Non-pigmented ciliary epithelial cell (primary cell): ENCODE measurements at places on chromosomes 5 and 9.
A peak's percentile ranks its signal among the peaks of the same experiment; 100 is the strongest.

- no peak for DNase-seq
Observed at GRCh38 chr9:109517901-109518377, 19.8 kb upstream of the PTPN3 start.

DNA sequence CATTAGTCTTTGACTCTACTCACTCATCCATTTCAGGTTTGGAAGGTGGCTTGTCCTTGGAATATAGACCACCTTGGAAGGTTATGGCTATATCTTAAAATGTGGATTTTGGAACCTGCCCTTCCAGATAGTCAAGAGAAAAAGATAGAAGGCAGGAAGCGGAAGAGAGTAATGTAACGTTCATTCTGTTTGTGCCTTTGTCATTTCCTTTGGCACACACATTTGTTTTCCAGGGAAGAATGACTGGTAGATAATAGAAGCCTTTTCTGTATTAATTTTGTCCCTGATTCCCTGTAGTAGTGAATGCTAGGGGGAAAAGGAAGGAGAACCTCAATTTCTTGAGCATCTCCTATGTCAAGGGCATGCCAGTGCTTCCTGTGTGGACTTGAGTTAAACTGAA is 54.7 kb downstream of the PPIC start:
- DNase-seq, result no peak

GRCh38 chr9:120424248-120424647 is 155.7 kb downstream of the CDK5RAP2 start:
- no peak for DNase-seq

- DNase-seq, result peak; percentile 67
Observed at GRCh38 chr5:96324708-96325107, 108.3 kb downstream of the PCSK1 start.

GRCh38 chr9:105700668-105701067 is 6.3 kb downstream of the TMEM38B start:
- no peak for DNase-seq

- DNase-seq, result no peak
Observed at GRCh38 chr9:127943011-127943662, 5.5 kb upstream of the DPM2 start.

GRCh38 chr9:16535555-16535954 is 334.9 kb downstream of the BNC2 start:
- DNase-seq, result no peak

- DNase-seq, result no peak
Observed at GRCh38 chr9:135840107-135840506, 67.2 kb downstream of the CAMSAP1 start.

DNA sequence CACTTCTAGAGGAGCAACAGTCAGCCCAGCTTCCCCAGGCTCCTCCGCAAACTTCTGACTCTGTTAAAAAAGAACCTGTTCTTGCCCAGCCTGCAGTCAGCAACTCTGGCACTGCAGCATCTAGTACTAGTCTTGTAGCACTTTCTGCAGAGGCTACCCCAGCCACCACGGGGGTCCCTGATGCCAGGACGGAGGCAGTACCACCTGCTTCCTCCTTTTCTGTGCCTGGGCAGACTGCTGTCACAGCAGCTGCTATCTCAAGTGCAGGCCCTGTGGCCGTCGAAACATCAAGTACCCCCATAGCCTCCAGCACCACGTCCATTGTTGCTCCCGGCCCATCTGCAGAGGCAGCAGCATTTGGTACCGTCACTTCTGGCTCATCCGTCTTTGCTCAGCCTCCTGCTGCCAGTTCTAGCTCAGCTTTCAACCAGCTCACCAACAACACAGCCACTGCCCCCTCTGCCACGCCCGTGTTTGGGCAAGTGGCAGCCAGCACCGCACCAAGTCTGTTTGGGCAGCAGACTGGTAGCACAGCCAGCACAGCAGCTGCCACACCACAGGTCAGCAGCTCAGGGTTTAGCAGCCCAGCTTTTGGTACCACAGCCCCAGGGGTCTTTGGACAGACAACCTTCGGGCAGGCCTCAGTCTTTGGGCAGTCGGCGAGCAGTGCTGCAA is 72.8 kb downstream of the NUP214 start:
- no peak for DNase-seq

GRCh38 chr5:178360222-178360925 is 127.8 kb upstream of the PHYKPL start:
- no peak for DNase-seq

- DNase-seq, result peak; percentile 95
Observed at GRCh38 chr5:76813982-76814562, 4.8 kb upstream of the F2RL1 start.

DNA sequence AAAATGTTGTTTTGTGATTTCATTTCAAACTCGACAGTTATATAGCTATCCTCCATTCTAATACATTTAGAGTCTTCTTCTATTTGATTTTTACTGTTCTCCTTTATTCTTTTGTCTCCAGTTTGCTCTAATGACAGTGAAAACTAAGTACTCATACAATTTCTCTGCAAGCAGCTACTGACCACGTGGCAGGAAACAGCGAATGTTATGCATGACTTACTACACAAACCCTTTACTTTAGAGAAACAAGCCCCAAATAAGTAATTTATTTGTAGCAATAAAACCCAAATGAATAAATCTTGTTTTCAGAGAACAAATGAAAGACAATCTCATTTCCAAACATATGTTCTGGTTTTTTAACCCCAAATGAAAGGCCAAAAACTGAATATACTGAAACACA is 41.9 kb downstream of the CDH6 start:
- no peak for DNase-seq

GRCh38 chr9:92607088-92607487 is 62.8 kb downstream of the IPPK start:
- DNase-seq, result no peak

GRCh38 chr9:9387511-9388115 is 1225.2 kb downstream of the PTPRD start:
- no peak for DNase-seq

- no peak for DNase-seq
Observed at GRCh38 chr5:43191740-43192557, at the start of gene NIM1K. NIM1K (plus strand) TSS chr5:43192225; CDS start chr5:43245776, 53,551 bp downstream.

- DNase-seq, result no peak
Observed at GRCh38 chr5:154473581-154474283, 4.3 kb downstream of the HAND1 start.

DNA sequence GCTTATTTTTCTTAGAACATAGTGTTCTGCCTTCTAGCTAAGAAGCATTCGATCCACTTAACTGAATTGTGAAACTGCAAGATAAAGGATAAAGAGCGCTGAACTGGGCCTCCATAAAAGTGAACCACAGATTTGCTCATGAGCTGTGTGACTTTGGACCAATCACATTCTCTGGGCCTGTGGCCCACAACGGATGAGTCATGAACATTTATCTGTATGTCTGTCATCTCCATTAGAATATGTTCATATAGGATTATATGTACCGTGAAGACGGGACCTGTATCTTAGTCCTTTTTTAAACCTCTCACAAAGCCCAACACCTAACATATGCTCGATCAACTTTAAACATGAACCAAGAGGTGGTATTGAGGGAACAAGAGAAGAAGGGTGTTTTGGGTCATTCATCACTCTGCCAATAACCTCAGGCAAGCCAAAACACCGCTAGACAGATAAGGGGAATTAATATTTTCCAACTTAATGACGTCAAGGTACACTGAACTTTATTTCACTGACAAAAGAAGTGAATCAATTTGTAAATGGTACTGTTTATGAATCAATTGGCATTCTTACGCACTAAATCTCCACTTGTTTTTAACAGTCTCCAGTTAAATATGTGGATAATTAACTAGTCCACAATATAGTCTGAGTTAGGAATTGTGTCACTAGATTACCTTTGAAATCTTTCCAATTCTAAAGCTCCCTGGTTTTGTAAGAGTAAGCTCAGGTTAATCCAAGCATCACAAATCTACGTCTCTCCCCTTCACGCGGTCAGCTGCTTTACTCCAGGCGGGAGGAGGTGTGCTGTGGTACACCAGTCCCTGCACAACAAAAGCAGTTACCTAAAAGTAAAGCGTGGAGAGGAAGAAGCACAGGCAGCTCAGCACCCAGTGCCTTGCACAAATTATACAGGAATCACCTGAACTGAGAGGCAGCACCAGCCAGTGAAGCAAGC is 1.6 kb downstream of the TMEM245 start:
- DNase-seq, result peak; percentile 88
